Calu3 (cell line): ENCODE measurements at places on chromosomes 7 and 10. TPM values are rescaled to one million over a fixed set of nuclear protein-coding genes. Genes with fewer than 3 reads are reported as not detected.

ITGA8 gene
- not detected in 2 replicates for total RNA-seq

AUTS2 gene
- not detected in 2 replicates for total RNA-seq

- no peak for DNase-seq
Observed at GRCh38 chr7:99001482-99002147, 123.3 kb downstream of the TRRAP start.

RPS24 gene
- 1,787 and 1,941 TPM in 2 replicates for total RNA-seq

CALY gene
- total RNA-seq, result not detected in 2 replicates

TSPAN33 gene
- total RNA-seq, result 12.4 and 13.4 TPM in 2 replicates

TMEM236 gene
- 0.38 and 0.51 TPM in 2 replicates for total RNA-seq

DNA sequence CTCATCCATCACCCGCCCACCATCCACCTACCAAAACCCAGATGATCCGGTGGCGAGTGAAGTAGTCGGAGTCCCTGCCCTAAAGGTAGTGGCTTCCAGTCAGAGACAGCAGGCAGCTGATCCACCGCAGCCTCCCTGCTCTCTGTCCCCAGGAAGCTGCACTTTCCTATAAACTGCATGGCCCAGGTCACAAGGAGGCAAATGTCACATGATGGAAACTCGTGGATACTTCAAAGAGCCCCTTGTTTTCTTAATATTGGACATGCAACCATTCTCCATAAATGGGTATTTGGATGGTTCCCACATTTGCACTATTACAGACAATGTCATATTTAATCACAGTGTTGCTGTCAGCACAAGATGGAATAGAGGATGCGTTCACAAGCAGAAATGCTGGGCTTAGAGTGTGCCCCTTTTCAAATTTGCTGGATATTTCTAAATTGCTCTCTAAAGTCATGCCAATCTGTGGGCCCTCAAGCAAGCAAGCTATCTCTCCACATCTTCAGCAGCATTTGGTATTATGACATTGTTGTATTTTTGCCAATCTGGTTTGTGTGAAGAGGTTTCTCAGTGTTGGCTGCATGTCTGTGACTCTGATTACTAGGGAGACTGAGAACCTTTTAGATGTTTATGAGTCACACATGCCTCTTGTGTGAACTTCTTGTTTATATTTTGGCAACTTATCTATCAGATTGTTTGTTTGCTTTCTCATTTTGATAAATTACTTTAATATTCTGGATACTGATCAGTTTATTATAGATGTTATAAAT is 822.0 kb downstream of the TNS3 start:
- no peak for DNase-seq

DNA sequence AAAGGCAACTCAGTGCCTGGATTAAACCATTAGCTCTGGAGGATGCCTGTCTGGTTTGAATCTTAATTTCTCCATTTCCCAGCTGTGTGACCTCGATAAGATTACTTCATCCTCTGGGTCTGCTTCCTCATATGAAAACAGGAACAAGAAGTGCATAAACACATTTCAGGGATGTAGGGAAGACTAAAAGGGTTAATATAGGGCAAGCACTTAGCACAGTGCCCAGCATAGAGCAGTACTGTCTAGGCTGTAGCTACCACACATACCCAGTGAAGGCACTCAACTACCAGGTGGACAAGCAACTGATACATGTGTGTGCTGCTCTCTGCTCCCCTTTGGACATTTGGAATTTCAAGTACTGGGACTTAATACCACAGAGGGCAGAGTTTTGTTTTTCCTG is 85.4 kb downstream of the KCNMA1 start:
- DNase-seq, result no peak

DNA sequence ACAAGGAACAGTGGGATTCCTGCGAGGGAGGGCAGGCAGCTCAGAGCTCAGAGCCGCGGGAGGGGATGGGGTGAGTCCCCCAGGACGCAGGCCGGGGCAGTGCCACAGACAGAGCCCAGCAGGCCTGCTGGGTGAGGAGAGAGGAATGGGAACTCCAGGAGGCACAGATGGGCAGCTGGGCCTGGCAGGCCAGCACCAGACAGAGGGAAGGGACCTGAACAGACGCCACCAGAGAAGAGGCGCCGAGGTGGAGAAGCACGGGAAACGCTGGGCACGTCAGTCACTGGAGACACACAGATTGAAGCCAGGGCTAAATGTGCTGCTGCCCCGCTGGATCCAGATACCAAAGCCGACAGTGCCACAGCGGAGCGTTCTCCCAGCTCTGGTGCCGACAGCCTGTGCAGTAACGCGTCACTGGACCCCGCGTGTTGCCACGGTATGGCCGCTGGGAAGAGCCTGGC is 225.8 kb downstream of the MAD1L1 start:
- DNase-seq, result no peak

DNA sequence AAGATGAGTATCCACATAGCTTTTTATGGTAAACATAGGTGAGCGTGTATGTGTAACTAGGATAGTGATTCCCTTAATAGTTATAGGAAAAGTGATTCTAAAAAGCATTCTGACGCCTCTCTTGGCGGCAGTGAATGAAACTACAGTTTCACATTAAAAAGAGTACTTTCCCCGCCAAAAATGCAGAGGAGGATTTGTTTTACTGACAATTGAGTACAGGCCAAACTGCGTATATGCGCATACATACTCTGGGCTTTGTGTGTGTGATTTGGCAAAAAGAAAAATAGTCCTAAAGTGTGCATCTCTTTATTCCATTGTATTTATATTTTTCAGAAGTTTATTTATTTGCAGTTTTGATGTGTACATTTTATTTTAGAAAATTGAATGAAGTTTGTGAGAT is 10.3 kb downstream of the CUL1 start:
- DNase-seq, result no peak

- DNase-seq, result no peak
Observed at GRCh38 chr10:132255489-132256344, 52.0 kb downstream of the STK32C start.

CHST3 gene
- total RNA-seq, result 14.3 and 32.4 TPM in 2 replicates
